Activated T-helper 1 cell treated with anti-CD3 and anti-CD28 coated beads, Interleukin-2, amount 50 U/mL, for 16 hours (primary cell): ENCODE measurements at places on chromosomes 2 and 18.
A peak's percentile ranks its signal among the peaks of the same experiment; 100 is the strongest.

DNA sequence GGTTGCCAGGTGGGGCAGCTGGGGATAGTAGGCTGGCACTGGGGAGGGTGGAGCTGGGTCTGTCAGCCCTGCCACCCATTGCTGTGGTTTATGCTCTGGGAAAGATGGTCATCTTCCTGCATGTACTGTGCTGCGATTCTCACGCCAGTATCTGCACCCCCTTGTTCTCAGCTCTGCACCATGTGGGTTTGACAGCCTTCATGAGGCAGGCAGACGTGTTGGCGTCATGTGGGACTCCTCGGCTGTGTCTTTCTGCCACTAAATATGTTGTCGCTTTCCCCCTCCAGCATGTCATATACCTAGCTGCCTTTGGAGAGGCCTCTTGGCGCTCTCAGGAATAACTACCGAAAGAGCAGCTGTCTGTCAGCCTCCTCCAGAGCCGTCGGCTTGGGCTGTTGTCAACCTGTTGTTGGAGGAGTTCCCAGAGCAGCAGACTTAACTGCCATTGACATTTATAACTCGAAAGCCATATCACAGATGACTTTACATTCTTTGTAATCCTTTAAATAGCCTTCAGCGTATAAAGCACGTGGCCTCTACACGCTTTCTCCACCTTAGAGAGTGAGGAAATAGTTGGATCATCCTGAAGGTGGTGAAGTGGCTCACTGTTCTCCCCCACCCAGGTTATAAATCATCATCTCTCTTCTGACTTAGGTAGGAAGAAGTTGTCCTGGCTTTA, 80.4 kb upstream of the MGAT5 start:
- DNase-seq = no peak

GRCh38 chr18:79434607-79435401, 39.1 kb downstream of the NFATC1 start:
- DNase-seq = no peak

DNA sequence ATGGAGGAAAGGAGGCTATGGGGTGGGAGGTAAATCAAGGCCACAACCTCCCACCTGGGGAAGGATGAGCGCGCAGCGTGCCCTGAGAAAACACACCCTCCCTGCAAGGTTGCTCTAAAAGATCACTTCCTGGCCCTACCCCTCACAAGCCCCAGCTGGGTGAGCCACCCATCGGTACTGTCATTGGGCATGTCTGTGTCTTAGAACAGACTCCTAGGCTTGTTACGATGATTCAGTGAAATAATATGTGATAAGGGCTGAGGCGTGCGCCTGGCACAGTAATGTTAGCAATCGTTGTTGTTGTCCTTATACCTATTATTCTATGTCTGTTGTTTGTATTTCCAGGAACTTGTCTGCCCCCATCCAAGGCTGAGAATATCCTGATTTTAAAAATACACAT, 175.1 kb downstream of the ZFP36L2 start:
- no peak for DNase-seq

DNA sequence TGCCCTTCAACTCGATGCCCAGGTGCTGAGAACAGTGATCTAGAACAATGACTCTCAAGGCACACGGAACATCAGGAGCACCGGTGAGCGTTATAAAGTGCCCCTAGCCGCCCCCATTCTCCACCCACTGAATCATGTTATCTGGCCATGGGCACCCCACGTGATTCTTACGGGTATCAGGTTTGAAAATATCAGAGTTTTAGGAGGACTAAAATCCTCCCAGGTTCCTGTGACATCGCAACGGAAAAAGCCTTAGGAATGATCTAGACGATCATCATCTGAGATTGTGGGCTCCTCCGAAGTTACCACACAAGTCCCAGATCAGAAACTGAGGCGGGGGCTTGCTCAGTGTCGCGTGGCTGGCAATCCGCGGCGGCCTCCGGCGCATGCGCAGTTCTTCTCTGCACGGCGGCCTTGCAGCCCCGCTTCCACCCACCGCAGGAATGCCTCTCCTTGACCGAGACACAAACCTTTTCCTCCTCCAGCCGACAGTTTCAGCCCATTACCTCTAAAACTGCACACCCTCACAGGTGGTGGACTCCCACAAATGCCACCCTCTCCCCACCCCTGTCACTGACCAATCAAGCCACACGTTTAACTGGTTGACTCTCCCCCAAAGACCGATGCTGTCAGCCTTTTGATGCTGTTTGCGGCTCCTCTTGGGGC, 5.8 kb upstream of the MRPL33 start:
- peak; percentile 18 for DNase-seq

DNA sequence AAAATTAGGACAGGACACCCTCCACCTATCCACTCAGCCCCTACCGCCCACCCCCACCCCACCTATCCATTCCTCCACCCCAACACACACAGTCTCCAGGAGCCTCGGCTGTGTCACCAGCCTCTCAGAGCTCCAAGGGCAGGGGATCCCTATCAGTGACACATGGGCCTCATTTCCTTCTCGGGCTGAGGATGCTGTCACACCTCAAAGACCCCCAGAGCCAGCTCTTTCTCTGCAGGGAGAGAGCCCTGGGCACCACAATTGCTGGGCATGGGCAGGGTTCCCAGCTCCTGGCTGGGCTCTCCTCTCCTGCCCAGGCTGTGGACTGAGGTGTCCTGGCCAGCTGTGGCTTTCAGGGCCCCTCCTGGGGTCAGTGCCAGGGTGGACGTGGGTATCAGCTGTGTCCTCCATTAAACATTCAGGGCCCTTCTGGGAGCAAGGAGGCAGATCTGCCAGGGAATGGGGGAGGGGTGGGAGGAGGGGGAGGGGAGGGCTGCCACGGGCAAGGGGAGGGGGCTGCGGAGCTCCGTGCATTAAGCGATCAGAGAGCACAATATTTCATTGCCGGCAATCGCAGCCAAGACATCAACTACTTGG, 14.3 kb upstream of the ECEL1 start:
- DNase-seq = no peak

GRCh38 chr2:207038299-207038698, 99.0 kb downstream of the CPO start:
- no peak for DNase-seq

GRCh38 chr2:24342110-24342910, 18.0 kb downstream of the ITSN2 start:
- DNase-seq = no peak

DNA sequence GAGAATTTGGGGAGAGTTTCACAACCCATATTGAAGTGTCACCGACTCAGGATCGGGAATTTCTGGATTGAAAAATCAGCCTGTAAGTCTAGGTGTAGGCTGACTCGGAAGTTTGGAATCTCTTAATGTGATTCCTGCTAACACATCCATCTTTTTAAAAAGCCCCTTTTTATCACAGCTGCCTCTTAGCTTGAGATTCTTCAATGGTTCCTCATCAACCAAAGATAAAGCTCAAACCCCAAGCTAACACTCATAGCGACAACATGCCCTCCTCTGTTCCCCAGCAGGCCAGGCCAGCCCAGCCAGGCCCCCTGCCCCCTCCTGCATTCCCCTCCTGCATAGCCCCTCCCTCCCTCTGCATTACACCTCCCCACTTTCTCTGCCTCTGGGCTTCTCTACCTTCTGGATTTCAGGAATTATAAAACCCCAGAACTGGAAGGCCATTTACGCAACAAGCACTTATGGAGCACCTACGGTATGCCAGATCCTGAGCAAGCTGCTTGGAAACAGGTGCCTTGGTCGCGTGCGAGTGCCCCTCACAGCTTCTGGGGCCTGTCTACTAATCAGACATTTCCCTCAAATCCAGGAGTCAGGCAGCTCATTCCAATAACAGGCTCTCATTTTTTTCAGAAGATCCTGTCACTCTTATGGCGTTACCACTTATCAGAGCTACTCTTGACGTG, 63.4 kb downstream of the EMX1 start:
- no peak for DNase-seq

DNA sequence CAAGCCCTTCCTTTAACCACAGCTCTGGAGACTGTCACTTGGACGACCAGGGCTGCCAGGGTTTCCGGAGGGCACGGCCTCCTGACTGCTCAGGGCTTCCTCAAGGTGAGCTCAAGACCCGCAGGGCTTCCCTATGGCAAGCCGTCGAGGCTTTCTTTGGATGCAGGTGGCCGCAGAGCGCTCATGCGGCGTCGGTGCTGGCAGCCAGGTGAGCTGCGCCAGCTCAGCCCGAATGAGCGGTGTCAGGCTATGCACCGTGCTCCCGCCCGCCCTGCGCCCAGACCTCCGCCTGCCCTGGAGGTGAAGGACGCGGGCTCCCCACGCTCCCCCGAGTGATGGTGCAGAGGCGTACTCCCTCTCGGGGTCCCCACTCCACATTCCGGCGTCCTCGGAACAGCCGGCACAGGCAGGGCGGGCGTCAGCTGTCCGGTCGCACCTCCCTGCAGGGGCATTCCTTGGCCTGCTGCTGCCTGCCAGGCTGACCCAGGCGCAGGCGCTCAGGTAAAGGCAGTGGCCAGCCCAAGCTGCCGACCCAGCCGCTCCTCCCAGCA, 20.8 kb upstream of the TUBB6 start:
- no peak for DNase-seq

- DNase-seq = no peak
These were observed 336.6 kb downstream of the SMAD2 start for GRCh38 chr18:47593744-47594472.

DNA sequence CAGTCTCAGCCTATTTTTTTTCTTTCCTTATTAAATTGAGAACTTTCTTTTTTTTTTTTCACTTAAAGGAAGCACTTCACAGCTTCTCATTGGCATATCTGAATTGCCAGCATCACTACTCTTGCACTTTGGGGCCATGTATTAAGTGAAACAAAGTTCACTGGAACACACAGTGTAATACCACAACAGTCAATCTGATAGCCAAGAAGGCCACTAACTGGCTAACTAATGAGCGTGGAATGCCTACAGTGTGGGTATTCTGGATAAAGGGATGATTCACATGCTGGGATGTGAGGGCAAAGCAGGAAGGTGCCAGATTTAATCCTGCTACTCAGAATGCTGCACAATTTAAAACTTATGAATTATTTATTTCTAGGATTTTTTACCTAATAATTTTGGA, 11.7 kb upstream of the C18orf63 start:
- no peak for DNase-seq

- no peak for DNase-seq
These were observed 462.8 kb downstream of the MEIS1 start for GRCh38 chr2:66897691-66898150.

DNA sequence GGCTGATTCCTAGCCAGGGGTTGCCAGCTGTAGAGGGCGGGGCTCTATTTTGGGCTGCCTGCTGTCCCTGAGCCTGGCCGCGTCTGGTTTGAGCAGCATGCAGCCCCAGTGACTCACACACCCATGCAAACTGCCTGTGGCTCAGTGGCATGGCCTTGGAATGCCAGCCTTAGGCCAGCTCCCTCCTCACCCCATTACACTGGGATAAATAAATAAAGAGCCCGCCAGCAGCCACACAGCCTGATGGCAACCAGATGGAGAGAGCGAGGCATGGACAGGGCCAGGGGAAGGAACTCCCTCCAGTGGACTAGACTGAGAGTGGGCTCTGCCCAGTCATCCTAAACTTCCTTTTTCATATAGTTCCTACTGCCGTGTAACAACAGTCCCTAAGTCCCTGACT, 18.3 kb downstream of the NHEJ1 start:
- no peak for DNase-seq

- DNase-seq = no peak
These were observed 10.8 kb downstream of the DUSP19 start for GRCh38 chr2:183089192-183089851.

DNA sequence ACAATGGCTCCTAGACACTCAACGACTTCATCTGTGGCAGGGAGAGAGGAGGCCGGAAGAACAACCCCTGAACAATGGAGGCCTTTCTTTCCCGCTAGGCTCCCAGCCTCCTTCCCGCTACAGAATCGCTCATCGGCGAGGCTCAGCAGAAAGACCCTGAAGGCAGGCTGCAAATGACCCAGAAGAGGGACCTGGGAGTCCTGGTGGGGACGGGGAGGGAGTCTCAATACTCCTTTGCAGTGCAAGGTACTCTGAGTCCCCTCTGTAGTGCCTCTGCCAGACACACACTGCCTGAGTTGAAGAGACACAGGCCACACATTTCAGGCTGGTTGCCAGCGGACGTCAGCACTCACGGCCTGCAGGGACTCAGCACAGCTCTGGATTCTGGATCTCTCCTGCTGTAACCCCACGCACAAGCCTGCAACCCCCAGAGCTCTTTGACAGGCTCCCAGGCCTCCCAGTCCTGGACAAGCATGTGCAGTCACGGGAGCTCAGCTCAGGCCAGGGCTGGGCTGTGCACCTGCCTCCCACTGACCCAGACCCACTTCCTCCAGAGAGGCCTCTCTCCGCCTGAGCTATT, 6.1 kb downstream of the GPR17 start:
- DNase-seq = no peak

- DNase-seq = no peak
These were observed 18.2 kb upstream of the CALCRL start for GRCh38 chr2:187466129-187466792.

DNA sequence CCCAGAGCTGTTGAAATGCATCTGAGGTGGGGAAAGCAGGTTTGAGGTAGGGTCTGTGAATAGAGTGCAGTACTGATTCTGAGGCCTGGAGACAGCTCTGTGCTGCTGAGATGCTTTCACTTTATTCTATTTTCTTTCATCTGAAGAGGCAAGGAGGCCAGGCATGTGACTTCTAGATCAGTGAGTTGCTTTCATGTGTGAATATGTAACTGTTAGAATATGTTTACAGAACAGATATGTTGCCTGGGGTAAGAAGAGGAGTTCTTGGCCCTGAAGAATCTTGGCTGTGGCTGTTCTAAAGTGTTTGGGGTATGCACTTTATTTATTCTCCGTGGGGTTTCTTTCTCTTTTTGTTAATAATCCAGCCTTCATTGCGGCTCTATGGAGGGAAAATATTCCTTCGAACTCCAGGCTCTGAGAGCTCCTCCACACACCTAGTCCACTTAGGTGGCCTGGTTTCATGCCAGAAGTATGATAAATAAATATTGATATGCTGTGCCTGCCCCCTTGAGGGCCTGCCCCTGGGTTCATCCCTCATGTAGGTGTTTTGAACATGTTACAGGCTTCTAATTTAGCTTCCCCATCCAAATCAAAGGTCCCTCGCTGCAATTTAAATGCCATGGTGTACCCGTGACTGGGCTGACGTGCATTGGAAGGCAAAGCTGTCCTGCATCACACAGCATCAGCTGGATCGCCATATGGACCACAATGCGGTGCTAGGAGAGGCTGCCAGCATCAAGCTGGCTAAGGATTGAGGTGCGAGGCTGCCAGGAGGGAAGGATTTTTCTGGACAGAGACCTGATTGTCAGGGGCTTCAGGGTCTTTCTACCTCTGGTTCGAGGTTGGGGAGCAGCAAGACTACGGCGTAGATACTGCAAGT, 102.9 kb downstream of the PRKCE start:
- no peak for DNase-seq

- no peak for DNase-seq
These were observed 23.5 kb downstream of the TNS1 start for GRCh38 chr2:217979151-217979811.

- DNase-seq = no peak
These were observed 470.2 kb downstream of the TXNL1 start for GRCh38 chr18:56168049-56168781.

DNA sequence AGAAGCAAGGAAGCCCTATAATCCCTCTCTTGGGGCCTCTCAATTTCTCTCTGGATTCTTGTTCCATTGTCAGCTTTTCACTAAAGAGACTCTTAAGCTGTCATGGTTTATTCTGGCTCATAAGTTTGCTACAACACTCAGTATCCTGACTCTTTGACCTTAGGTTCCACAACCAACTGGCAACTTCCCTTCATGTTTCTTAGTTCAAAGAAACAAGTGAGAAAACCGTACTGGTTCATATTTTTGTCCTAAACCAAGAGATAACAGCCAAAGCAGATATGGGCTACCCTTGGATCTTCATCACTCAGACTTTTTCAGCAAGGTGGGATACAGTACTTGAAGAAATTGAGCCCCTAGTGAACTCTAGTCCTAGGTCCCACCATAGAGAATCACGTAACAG, 109.9 kb upstream of the CRIM1 start:
- no peak for DNase-seq
